ENCODE measurements at places on chromosomes 3 and 15.

DNA sequence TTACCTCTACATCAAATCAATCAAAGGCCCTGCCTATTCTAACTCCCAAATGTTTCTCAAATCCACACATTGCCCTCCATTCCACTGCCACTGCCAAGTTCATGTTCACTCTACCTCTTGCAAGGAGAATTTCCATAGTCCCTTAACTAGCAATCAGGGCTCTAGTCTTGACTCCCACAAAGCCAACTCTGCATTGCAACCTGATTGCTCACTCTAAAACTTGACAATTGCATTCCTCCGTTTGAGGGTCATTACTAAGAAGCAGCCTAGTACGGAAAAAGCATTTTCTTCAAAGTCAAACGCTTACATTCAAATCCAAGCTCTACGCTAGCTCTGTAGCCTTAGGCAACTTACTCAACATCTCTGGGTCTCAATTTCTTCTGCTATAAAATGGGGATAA is 1.2 kb downstream of the CPA3 start:
- DNase-seq, result no peak

- DNase-seq, result no peak
Observed at GRCh38 chr3:101300073-101300472, 20.3 kb downstream of the IMPG2 start.

DNA sequence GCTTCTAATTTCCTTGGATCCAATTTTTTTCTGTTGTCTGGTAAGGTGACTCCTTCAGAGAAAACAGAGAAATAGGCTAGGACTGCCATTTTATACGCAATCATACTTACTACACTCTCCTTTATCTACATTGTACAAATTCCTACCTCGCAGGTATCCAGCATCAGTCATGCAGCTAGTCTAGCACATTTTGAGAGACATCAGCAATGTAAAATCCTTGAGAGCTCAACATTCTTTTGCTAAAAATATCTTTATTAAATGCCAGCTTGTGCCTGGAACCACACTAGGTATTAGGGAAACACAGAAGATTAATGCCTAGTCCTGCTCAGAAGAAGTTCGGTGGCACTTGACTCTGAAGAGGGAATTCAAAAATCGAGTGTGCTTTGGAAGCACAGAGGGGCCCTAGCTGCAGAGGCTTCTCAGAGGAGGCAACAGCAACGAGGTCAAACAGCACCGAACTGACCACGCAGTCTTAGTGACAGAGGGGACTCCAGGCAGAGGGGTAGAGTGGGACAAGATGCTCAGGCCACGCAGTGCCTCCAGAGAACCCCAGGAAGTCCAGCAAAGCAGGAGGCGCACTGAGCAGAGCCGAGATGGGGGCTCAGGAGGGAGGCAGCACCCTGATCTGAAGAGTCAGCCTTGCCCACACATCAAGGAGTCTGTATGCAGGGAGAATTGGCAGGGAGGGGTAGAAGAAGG is 3.5 kb downstream of the FAM174B start:
- DNase-seq, result no peak

DNA sequence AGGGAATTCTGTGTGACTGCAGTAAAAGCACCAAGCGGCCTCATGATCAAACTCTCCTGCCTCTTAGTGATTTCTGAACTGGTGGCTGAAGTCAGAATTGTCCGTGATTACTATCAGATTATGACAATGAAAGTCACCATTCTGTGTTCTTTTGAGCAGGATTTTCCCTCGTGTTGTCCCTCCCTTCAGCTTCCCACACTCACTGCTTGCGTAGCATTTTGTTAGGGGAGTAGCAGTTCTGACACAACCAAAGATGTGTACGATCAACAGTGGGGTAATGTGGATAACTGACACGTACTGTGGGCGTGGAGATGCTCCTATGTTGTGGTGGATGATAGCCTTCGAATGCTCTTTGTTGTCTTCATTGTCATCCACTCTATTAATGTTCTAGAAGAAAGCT is 67.8 kb upstream of the ICE2 start:
- no peak for DNase-seq

DNA sequence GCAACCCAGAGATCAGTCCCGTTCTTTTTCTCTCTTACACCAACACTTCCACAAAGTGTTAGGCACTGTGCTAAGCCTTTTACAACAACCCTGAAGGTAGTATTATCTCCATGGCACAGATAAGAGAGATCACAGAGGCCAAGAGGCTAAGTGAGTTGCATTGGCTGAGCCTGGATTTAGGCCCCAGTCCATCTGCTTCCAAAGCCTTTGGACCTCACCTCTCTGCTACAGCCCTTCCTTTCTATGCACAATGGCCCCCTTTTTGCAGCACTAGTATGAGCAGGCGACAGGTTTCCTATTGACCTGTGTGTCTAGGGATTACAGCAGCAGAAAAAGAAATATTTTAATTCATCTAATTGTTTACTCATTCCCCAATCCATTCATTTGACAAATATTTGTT is 76.2 kb downstream of the CRYGS start:
- peak; percentile 64 for DNase-seq

- DNase-seq, result no peak
Observed at GRCh38 chr15:70473581-70474370, 289.6 kb downstream of the UACA start.

GRCh38 chr15:85743392-85744055 is 51.2 kb downstream of the KLHL25 start:
- DNase-seq, result no peak

DNA sequence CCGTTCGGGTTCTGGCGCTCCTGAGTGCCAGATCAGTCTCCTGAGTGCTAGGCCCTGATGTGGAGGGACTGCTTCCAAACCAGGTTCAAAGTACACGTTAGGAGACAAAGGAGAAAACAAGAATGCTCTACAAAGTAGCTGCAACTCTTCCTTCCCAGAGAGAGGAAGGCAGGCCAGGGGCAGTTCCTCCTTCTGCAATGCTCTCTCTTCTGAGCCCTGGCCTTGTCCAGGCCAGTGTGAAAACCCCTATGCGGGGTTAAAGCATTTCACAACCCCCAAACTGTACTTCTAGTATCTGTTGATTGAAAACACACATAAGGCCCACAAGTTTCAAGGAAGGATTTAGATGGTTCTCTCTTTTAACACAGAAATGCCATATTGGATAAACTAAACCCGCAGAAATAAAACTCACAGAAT is 9.7 kb upstream of the CALML4 start:
- DNase-seq, result no peak

DNA sequence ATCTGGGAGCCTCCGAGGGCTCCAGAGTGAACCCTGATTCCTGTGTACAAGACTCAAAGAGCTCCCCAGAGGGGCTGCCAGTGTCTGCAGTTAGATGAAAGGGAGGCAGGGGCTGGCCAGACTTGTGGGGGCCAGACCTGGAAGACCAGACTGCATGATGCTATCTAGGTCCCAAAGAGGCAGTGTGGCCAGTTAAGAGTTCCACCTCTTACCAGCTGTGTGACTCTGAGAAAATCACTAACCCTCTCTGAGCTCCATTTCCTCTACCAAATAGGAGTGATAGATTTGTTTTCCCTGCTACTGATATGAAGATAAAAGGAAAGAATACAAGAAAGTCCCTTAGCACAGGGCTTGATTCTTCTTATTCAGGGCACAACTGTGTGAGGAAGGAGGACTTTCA is 29.0 kb downstream of the ACSBG1 start:
- no peak for DNase-seq

DNA sequence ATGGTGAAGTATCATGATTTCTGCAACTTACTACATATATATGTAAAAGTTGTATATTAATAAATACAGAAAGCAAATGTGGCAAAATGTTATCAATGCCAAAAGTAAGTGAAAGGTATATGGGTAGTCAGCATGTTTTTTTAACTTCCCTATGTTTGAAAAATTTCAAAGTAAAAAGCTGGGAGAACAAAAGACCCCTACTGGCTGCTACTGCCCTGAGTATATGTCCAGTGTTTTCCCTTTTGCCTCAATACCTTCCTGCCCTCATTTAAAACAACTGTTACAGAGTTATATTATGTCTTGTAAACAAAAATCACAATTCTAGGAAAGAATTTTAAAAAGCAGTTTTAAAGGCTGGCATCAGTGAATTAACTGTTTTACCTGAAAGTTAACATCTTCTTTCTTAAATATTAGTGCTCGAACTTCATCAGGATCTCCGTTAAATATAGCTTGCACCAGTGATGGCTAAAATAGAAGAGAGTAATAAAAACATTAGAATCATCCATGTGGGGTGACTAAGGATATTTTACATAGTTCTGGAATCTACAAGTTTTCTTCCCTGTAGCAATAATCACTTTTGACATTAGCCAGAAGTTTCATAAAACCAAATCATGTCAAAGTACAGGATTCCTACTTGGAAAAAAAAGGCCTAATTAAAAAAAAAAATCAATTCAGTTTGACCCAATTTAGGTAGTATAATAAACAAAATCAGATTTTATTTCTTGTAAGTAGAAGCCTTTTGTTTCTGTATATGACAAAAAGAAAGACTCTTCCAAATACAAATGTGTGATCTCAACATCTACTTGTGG is 2.7 kb downstream of the ANKRD28 start:
- DNase-seq, result no peak

- no peak for DNase-seq
Observed at GRCh38 chr3:141860086-141860669, 16.3 kb upstream of the ATP1B3 start.

GRCh38 chr3:170589113-170589512 is 3.2 kb upstream of the SLC7A14 start:
- DNase-seq, result no peak

- no peak for DNase-seq
Observed at GRCh38 chr3:148106062-148106461, 591.6 kb upstream of the AGTR1 start.

DNA sequence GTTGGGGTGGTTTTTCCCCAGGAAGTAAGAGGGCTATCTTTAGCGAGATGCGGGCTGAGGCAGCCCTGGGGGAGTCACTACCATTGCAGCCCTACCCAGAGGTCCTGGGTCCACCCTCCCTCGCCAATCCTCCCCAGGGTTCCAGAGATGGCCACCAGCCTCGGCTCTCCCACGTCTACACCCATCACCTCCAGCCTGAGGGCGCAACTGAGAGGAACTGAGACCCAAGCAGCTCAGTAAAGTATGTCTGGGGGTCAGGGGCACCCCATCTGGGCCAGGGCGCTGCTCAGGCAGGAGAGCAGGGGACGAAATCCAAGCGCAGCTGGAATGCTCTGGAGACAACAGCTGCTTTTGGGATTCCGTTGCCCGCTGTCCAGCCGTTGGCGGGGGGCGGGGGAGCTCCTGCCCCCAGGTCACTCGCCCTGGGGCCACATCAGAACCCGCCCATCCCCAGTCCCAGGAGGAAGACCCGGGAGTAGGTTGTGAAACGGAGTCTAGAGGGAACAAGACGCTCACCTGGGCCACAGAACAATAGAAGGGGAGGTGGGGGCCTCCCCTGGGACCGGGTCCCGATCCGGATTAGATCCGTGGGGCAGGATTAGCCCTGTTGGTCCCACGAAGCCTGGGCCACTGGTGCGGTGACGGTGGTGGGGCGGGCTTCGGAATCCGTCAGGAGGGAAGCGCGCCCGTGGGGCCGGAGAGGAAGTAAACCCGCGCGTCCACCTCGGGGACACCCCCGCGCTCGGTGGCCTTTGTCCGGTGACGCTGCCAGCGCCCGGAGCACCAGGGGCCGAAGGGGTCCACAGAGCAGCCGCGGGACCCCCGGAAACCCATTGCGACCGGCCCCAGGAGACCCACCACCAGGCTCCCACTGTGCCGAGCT is 1.4 kb upstream of the NDUFAF3 start:
- DNase-seq, result peak; percentile 60

DNA sequence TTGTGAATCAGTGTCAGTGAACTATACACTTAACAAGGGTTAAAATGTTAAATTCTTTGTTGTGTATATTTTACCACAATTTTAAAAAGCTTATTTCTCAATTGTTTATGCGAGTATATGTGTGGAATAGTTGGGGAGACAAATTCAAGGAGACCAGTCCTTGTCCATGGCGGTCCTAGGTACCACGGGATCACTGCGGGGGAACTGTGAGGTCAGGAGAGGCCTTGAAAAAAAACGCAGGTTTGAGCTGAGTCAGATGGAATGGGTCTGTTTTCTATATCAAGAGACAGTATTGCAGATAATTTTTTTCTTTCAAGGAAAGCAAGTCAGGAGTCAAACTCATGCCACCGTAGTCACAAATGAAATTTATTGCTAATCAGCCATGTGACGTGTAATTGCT is 18.5 kb downstream of the IGF1R start:
- no peak for DNase-seq

- no peak for DNase-seq
Observed at GRCh38 chr3:51794206-51794605, 15.2 kb upstream of the IQCF6 start.

- no peak for DNase-seq
Observed at GRCh38 chr15:94665676-94666441, 434.5 kb downstream of the MCTP2 start.

All from WERI-Rb-1 (cell line).